NCI-H524 treated with DMSO at 0.1 percent for 48 hours (cell line): ENCODE measurements at places on chromosomes 4 and X.

DNA sequence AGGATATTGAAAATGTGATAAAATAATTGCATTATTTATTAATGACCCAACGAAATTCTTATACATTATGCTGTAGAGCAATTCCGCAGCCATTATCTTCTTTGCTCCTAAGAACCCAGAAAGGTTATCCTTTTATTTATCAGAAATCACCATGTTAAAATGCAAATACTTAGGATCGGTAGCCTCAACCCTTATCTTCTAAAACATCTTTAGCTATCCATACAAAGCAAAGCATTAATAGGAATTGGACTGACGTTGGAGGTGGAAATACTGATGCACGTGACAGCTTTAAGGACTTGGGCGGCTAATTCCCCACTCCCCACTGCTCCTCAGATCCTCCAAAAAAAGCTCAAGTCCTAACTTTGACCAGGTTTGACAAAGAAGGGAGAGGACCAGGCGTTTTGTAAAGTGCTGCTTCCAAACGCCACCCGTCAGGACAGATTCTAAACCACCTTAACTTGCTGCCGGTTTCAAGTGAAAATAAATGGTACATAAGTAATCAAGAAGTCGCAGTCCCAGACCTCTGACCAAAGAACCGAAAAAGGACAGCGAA, 539 bp upstream of the SPCS3 start:
- no peak for DNase-seq

DNA sequence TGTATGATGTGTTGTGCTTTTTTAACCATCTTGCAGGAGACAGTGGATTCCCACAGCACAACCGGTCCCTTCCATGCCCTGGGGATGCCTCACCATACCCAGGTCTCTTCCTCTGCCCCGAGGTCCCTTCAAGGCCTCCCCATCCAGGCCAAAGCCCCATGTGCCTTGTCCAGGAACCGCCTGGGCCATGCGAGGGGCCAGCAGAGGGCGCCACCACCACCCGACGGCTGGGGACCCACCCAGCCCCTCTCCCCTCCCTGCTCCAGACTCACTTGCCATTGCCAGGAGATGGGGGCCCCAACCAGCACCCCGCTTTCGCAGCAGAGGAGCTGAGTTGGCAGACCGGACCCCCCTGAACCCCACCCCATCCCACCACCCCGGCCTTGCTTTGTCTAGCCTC, 485.5 kb downstream of the TRAM1L1 start:
- no peak for DNase-seq

DNA sequence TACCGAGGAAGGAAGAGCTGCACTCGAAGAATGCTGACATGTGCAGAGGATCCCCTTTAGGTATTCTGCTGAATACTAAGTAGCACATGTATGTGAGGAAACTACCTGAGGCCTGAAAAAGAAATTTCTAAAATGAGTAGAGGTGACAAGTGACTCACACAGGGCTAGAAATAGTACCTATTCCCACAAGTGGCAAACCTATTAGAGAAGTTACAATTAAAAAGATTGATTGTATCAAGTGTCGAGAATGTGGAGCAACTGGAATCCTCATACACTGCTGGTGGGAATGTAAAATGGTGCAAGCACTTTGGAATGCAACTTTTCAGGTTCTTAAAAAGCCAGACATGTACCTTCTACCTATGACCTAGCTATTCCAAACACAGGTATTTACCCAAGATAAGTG, 47.4 kb downstream of the CCSER1 start:
- no peak for DNase-seq

- DNase-seq, result no peak
These were observed 367.9 kb upstream of the SLIT2 start for GRCh38 chr4:19883841-19884240.

DNA sequence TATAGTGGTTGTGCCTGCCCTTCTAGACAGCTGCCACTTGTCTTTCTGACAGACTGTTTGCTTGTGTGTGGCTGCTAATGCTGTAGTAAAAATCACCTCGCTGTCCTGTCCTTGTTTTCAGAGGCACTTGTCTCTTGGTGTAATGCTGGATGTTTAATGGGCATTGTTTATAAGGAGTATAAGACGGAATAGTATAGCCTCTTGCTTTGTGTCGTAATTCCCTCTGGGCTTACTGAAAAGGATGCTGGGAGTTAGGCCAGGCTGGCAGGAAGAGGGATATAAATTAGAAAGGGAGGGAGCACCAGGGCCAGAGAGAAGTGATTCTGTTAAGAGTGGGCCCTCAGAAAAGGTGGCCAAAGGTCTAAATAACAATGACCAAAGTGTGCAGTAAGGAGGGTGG, 29.0 kb downstream of the NHS start:
- no peak for DNase-seq
